HepG2 (cell line): ENCODE measurements at places on chromosomes 6 and 20.

DNA sequence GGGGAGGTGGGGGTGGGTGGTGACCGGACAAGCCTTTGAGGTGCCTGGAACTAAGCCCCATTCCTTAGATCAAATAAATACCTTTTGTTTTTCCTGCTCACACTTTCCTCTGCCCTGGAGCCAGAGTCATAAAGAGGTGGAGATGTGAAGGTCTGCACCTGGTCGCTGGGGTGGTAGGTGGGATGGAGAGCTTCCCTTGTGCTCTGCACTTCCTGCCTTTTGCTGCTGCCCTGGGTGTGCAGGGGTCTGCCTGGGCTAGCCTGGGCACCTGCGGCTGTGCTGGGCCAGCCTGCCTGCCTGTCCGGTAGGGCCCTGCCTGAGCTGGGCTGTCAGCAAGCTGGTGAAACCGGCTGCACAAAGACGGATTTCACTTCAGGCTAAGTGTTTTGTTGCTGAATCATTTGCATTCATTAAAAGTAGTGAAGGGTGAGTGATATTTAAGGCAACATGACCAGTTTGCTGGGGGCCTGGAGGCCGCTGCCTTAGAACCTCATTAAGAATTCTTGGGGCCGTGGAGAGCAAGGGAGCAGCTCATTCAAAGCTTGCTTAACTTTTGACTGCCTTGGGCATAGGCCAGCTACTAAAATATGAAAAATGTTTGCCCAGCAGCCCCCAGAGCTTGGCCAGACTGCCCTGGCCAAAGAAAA is 20.5 kb downstream of the PTK7 start:
- no peak for DNase-seq

GRCh38 chr6:11616200-11616611 is 78.7 kb downstream of the TMEM170B start:
- DNase-seq: no peak

DNA sequence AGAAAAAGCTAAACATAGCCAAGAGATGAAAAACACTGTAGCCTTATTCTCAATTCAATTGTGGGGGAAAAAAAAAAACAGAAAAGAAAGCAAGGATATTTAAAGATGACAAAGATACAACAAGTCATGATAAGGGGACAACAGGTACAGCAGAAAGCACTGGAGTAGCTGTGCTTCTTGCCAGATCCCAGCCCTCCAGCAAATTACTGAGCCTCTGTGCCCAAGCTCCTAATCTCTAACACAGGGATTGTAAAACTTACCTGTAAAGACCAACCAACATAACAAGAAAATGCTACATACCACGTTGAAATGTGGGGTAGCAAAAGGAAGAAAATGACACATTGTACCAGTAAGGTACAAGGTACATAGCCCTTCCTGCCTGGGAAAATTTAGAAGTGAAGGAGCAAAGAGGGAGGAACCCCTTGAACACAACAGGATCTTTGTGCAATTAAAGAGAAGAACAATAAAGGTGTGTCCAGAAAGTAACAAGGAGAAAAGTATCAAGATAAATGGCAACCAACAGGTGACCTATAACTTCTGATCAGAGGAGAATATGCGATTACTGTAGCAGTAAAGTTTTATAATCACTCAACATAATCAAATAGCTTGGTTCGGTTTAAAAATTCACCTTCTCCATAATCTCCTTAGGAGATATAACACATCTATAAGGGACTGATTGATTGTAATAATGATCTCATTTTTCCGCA is 30.6 kb downstream of the PREP start:
- DNase-seq: no peak

DNA sequence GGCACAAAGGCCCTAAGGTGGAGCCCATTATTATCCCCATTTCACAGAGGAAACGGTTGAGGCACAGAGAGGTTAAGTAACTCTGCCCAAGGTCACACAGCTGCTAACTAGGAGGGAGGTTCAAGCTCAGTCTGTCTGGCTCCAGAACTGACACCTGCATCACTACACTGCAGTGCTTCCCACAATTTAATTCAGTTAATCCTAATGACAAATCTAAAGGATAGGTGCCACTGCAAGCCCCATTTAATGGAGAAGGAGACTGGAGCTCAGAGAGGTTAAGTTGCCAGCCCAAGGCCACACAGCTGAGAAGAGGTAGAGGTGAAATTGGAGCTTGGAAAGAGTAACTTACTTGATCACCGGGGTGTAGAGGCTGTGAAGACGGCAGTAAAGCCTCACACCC is 148.8 kb downstream of the PREX1 start:
- DNase-seq: no peak

- DNase-seq: no peak
Observed at GRCh38 chr6:69284176-69284730, 512.6 kb downstream of the LMBRD1 start.

GRCh38 chr6:3751077-3751729 is at the start of gene PXDC1:
PXDC1 (minus strand) TSS chr6:3751713; CDS start chr6:3751531, 182 bp downstream.
- no peak for DNase-seq

GRCh38 chr6:89680150-89680549 is 41.6 kb upstream of the LYRM2 start:
- no peak for DNase-seq

- no peak for DNase-seq
Observed at GRCh38 chr6:110815015-110815410, 256 bp downstream of the CDK19 start.

DNA sequence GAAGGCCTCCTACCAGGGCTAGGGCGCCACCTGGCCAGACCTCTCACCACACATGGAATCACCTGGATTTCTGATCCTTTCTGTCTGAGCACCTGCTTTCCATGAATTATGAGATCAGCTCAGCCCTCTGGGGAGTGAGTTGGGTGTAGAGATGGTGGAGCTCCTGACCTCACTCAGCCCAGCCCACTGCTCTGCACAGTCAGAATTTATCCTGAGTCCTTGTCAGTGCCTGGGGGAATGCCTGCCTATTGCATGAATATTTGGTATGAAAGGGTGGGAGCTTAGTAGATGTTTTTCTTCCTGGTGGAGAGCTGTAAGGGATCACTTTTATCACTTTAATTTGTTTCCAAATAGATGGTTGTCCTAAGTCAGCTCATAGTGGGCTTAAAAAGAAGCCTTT is 47.5 kb downstream of the DTD1 start:
- DNase-seq: no peak
